ENCODE measurements at places on chromosomes 1 and 21. TPM values are rescaled to one million over a fixed set of nuclear protein-coding genes. Genes with fewer than 3 reads are reported as not detected.

DNA sequence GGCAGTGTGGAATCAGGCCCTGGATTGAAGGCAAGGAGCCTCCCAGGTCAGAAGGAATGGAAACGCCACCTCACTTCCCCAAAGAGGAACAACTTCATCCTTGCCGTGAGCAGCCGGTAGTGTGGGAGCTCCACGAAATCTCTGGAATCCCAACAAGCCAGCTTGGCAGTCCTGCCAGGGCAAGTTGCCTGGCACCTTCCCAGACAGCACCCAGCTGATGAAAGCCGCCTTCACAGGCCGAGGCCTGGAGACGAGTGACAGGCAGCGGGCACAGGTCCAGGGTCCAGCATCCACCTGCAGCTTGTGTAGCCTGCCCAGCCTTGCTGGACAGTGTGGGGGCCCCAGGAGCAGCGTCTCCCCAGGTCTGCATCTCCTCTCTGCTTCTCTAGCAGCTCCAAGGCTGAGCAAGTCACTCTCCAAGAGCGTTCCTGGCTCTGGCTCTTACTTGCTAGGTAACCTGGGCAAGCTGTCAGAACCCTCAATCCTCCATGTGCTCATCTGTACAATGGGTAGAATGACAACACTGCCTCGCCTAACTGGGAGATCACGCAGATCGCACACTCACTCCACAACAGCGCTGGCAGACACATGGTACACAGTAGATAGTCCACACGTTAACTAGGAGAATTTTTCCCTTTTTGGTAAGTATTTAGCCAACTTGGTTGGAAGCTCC lies 43.0 kb downstream of the ACOT7 start:
- H3K27ac ChIP-seq, result no peak overlapping the region
- no peak for DNase-seq
- H3K27me3 ChIP-seq, result no peaks in the 10 kb centered on the region
- no peak overlapping the region for H3K4me3 ChIP-seq
- H3K36me3 ChIP-seq, result no peaks in the 10 kb centered on the region

GRCh38 chr1:56378341-56379070 lies 200.9 kb downstream of the PLPP3 start:
- no peak for DNase-seq
- H3K4me1 ChIP-seq, result peaks cover 18% of the 10 kb centered on the region
- no peaks in the 10 kb centered on the region for H3K36me3 ChIP-seq
- H3K4me3 ChIP-seq, result no peak overlapping the region
- H3K27me3 ChIP-seq, result no peaks in the 10 kb centered on the region

MFAP2 gene
- 132 TPM for total RNA-seq

TFF2 gene
- total RNA-seq, result not detected
